ENCODE measurements at places on chromosomes 13 and 19.

GRCh38 chr13:33875618-33876401 lies 57.9 kb downstream of the RFC3 start:
- no peak for DNase-seq

DNA sequence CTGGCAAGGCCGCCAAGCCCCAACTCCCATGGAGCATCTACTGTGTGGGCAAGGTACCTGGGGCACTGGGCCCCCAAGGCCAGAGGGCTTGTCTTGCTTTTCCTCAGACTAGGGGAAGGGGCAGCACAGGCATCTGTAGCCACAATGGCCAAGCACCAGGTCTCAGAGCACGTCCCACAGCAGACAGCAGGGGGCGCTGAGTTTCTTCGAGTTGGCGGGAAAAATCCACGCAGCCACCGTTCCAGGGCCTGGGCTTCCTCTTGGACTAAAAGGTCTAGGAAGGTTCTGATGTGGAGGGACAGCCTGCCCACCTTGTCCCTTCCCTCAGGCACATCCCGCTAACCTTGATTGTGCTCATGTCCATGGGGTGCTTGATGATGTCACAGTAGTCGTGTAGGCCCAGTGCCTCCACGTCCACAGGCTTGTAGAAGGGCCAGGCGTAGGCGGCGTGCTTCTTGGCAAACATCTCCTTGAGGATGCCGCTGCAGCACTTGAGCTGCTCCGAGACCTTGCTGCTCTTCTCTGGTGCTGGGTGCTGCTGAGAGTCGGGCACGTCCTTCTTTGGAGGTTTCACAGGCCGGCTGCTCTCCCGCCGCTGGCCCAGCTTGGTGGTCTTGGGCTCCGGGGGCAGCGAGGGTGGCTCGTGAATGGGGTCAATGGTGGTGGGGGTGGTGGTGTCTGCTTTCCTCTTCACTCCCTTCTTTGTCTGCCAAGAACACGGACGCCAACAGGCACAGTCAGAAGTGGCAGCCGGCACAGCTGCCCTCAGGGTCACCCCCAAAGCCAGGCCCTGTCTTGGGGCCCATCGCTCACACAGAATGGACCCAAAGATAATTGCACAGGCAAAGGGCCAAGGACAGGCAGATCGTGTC lies 32.0 kb upstream of the EPHX3 start:
- DNase-seq, result peak; percentile 74

DNA sequence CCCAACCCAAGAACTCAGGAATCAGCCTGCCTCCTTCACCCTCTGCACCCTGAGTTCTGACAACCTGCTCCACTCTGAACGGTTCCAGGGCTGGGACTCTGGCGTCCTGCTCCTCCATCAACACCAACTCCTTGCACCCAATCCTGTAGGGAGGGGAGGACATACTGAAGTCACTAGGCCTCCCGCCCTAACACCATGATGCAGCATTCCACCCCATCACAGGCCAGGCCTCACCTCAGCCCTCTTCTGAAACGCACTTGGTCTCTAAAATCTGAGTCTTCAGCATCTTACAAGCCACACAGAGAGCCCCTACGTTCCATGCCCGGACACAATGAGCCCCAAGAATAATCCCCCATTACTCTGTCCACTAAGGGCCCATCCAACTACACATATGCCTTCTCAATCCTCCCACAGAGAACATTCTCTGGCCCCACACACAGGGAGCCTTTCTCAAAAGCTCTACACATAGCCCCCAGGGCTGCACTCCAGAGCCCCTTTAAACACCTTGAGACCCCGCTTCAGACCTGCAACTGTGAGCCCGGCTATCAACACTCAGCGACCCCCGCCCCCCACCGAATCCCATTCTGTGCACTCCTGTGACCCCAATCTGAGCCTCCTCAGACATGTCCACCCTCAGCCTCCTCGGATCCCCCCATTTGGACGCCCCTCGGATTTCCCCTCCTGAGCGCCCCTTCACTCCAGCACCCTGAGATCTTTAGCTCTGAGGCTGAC lies 567 bp downstream of the ALKBH6 start:
- DNase-seq, result no peak

DNA sequence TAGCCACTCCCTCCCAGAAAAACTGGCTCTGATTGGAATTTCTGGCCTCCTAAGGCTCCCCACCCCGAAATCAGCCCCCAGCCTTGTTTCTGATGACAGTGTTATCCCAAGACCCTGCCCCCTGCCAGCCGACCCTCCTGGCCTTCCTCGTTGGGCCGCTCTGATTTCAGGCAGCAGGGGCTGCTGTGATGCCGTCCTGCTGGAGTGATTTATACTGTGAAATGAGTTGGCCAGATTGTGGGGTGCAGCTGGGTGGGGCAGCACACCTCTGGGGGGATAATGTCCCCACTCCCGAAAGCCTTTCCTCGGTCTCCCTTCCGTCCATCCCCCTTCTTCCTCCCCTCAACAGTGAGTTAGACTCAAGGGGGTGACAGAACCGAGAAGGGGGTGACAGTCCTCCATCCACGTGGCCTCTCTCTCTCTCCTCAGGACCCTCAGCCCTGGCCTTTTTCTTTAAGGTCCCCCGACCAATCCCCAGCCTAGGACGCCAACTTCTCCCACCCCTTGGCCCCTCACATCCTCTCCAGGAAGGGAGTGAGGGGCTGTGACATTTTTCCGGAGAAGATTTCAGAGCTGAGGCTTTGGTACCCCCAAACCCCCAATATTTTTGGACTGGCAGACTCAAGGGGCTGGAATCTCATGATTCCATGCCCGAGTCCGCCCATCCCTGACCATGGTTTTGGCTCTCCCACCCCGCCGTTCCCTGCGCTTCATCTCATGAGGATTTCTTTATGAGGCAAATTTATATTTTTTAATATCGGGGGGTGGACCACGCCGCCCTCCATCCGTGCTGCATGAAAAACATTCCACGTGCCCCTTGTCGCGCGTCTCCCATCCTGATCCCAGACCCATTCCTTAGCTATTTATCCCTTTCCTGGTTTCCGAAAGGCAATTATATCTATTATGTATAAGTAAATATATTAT lies 6.1 kb downstream of the FOSB start:
- no peak for DNase-seq

DNA sequence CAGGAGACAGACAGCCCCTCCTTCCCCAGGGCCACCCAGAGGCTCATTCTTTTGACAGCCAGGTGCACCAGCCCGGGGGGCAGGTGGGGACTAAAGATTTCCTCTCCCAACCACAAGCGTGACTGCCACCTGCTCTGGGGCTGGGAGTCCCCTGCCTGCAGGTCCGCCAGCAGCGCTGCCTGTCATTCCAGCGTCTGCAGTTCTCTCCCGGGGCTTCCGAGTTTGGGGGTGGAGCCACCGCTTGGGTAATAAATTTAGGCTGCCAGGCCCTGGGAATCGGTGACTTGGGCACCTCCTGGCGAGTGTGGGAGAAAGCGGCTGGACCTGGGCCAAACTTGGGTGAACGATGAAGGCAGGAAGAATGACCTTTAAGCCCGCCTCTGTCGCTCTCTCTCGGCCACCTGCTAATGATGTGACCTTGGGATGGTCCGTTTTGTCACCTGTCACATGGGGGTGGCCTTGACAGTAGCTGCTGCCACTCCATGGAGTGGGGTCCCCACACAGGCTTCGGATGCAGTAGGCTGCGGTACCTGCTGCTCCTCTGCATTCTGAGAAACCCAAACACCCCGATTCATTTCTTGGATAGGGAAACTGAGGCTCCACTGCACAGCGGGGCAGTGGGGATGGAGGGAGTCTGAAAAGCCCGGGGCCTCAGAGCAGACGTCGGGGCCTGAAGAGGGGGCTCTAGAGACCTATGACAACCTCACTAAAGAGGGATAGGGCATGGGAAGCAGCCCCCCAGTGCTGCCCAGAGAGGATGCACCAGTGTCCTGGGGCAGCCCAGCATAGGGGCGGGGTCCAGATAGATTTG lies 12.8 kb downstream of the FUT6 start:
- no peak for DNase-seq

DNA sequence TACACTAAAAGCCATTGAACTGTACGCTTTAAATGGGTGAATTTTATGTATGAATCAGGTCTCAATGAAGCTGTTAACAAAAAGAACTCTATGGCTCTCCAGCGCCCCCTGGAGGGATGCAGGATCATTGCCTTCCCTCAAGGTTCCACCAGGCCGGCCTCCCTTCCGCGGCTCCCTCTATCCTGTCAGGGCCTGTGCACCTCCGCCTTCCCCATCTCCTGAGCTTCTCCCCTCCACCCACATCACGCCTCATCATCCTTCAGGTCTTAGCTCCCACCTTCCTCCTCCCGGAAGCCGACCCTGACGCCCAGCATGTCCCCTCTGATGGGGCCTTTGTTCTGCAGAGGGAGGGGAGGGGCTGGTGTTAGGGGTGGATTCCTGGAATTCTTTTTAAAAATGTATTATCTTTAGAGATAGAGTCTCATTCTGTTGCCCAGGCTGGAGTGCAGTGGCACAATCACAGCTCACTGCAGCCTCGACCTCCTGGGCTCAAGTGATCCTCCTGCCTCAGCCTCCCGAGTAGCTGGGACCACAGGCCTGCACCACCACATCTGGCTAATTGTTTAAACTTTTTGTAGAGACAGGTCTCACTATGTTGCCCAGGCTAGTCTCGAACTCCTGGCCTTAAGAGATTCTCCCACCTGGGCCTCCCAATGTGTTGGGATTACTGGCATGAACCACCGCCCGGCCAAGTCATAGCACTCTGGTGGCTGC lies 27.7 kb downstream of the MEIS3 start:
- peak; percentile 73 for DNase-seq

DNA sequence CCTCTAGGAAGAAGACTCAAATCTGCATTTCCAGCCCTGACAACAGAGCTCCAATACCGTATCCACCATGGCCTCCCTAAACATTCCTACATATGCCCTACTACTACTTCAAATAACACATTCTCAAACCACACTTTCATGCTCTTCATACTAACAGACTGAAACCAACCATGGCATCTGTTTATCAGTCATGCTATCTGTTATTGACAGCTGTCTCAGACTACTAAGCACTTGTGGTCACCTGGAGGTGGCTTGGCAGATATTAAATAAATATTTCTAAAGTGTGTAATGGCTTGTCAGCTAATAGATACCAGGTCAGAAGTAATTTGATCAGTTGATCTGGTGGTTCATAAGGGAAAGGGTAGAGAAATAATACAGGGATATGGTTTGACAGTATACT lies 489.1 kb downstream of the DIAPH3 start:
- no peak for DNase-seq

DNA sequence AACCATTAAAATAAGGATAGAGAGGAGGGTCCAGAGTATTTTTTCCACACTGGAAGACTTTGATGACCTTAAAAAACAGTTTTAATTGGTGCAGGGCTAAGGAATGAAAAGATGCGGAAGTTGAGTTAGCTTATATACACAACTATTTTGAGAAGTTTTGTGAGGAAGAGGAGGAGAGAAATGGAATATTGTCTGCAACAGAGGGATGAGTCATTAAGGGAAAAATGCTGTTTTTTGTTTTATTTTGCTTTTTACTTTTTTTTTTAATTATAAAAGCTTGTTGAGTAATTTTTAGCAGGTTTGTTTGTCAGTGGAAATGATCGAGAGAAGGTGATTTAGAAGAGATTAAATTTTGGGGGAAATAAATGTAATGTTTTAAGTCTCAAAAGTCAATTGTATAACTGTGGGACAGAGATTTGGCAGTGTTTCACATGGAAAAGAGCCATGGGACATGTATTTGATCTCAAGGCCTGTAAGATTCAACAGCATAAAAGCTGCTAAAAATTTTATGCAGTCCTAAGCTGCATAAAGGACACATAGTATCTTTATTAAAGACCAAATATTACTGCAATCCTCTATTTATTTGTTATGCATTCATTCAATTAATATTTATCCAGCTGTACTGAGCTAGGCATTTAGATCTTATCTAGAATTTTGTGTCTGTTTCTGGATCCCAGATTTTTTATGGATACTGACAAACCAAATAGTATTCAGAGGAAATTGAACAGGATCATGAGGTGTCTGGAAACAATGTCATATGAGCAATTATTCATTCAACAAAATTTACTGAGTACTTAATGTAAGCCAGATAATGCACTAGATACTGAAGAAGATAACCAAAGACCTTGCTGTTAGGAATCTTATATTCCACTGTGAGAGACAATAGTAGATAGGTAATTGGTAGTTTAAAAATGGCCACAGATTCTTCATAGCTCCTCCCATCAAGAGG lies 72.7 kb downstream of the DNAJC15 start:
- DNase-seq, result peak; percentile 9

DNA sequence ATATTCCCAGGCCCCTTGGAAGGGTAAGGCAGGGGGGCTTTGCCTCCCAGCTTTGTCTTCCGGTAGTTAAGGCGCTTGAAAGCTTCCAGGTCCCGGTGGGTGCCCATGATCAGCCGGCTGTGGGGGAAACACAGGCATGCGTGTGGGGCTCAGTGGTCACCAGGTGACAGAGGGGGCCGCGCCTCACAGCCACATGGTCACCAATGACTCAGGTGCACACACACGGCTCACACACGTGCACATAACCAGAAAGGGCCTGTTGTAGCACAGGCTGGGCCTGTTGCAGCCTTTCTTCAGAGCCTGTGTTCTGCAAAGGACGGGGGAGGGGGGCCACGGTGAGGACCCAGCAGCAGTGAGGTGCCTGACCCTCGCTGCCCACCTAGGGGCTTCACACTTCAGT lies 5.9 kb downstream of the NANOS3 start:
- no peak for DNase-seq

DNA sequence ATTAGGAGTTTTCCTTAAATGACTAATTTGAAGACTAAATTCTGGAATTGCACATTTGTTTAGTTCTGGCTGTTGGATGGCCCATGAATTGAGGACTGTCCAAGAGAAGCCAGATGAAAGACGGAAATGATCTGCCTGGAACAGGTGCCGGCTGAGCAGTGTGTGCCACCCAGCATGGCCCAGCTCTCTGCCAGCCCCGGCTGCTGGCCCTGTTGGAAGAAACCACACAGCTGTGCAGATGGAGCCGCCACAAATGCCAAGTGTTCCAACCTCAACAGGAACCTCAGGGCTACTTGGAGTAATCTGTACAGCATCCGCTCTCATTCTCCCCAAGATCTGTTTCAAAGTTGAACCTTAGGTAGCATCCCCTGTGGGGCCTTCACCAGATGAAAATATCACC lies 67.0 kb upstream of the STARD13 start:
- peak; percentile 13 for DNase-seq

Data from NCI-H446 (cell line).